ENCODE measurements at places on chromosomes 2 and 18.

DNA sequence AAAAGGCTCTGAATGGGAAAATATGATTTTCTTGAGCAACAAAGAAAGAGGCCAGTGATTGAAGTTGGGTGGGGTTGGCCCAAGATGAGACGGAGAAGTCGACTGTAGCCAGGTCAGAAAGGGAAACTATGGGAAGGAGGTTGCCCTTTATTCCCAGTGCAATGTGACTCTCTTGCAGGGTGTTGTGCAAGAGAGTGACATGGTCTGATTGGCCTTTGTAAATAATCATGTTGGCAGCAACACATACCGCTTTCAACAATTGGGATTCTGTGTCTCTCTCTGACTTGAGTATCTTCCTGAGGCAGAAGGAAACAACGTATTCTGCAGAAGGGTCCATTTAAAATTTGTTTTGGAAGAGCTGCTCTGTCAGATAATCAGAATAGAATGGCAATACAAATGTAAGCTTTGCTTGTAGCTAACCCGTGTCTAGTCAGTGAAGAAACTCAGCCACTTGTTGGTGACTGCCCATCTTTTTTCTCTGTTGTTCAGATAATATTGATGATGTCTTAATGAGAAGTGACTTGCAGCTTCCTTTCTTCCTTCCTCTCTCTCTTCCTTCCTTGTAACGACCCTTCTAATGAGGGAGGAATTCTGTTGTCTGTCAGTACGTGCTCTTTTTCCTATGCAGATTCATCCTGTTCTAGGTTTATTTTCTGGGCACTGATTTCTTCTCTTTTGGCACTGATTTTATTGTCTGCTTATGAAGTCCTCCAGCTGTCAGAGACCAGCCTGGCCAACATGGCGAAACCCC is 311.0 kb upstream of the FAM98A start:
- DNase-seq = no peak

DNA sequence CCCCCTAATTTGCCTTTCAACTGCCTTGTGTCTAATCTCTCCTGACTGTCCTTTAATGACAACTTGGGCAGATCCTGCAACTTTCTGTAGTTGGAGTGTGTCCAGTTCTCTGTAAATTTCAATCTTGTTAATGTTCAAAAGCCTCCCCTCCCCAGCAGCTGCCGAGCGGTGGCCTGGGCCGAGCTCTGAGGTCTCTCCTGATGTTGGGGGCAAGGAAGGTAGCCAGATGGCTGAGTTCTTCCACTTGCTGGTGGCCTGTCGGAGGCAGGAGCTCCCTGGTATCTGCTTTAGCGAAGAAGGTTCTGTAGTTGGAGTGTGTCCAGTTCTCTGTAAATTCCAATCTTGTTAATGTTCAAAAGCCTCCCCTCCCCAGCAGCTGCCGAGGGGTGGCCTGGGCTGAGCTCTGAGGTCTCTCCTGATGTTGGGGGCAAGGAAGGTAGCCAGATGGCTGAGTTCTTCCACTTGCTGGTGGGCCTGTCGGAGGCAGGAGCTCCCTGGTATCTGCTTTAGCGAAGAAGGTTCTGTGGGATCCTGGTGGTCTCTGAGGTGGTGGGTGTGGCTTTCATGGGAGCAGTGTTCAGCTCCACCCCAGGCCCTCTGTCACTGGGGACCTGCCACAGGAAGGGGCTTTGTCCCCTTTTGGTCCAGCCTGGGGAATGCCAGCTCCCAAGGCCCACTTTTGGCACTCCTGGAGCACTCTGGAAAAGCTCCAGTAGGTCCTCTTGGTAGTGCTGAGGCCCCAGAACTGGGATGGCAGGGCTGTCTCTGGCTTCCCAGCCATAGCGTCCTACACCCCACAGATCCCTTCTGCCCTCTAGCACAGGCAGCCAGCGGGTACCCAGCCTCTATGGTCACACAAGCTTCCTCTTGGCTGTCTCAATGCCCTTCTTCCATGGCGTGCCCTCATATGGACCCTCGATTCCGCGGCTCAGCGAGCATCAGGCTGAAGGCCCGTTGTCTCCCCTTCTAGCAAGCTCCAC is 211.9 kb downstream of the ALPK2 start:
- DNase-seq = no peak

DNA sequence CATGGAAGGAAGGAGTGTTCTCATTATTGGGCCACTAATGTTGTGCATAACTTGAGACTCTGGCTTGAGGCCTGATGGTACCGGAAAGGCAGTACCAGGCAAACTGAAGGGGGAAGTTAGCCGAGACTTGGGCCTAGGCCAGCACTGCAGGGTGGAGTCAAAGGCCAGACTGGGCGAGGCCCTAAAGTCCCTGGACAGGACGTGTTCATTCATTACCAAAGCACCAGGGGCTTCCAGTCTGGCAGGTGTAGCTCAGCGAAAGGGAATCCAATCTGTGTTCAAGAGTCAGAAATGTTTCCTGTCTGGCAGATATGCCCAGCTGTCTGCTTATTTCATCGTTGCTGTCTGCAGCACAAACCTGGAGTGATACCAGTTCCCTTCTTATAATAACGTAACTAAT is 4.7 kb upstream of the ITSN2 start:
- no peak for DNase-seq

GRCh38 chr2:168323529-168324021 is 76.2 kb upstream of the STK39 start:
- no peak for DNase-seq

DNA sequence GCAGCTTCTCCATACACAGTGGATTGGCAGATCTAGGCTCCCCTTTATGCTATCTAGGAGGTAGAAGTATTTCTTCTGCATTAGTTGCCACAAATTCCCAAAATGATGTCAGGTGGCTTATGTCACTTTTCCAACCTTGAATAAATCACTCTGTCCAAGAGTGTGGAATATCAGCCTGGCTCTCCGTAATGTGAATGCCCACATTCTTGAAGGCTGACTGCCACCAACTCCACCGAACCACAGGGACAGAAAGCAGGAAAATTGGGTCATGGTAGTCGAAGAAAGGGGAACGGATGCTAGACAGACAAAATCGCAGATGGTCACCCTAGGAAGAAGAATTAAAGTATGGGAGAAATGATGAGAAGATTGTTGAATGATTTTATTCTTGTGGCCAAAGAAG is 624.9 kb upstream of the CDH2 start:
- no peak for DNase-seq

DNA sequence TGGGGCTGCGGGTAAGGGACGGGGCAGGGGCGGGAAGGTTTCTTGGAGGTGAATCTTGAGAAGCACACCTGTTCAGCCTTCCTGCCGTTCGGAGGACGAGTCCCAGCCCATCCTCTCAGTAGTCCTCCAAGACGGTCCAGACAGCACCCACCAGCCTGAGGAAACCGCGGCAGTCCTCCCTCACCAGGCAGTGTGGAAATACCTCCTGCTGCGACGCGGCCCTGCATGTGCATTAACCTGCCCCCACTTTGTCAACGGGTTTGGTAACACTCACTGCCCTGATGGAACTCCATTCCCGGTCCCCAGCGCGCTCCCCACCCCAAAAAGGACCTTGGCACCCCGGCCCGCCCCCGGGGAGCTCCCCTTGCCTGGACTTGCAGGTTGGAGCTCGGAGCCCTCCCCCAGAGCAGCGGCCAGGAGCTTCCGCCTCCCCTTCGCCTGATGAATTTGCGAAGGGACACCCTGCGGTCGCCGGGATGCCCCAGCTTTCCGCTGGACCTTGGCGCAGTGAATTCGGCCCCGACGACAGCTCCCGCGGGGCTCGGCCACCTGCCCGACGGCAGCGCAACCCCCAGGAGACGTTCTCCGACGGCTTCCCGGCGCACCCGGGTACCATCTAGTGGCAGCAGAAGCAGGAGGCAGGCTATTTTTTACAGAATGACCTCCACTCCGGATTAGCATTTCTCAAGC is 31.5 kb downstream of the ACVR1C start:
- peak; percentile 22 for DNase-seq

GRCh38 chr2:189393440-189394111 is 47.7 kb upstream of the WDR75 start:
- no peak for DNase-seq

DNA sequence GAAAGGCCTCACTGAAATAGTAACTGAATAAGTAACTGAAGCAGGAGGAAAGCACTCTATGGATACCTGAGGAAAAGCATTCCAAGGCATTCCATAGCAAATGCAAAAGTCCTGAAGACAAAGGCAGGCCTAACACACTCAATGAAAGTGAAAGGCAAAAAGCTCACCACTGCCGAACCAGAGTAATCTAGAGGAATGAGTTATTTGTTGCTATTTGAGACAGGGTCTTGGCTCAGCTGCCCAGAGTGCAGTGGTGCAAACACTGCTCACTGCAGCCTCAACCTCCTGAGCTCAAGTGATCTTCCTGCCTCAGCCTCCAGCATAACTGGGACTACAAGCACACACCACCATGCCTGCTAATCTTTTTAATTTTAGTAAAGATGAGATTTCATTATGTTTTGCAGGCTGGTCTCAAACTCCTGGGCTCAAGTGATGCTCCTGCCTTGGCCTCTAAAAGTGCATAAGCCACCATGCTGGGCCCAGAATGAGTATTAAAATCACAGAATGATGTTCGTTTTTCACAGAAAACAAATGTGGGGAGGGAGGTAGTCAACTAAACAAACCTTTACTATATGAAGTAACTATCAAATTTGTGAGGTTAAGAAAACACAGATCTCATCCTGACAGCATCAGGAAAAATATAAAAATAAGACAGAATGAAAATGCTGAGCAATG is 17.9 kb downstream of the PIAS2 start:
- no peak for DNase-seq

GRCh38 chr2:190889175-190889943 is 8.7 kb downstream of the GLS start:
- DNase-seq = no peak

- no peak for DNase-seq
These were observed 309.7 kb downstream of the GULP1 start for GRCh38 chr2:188601391-188601790.

DNA sequence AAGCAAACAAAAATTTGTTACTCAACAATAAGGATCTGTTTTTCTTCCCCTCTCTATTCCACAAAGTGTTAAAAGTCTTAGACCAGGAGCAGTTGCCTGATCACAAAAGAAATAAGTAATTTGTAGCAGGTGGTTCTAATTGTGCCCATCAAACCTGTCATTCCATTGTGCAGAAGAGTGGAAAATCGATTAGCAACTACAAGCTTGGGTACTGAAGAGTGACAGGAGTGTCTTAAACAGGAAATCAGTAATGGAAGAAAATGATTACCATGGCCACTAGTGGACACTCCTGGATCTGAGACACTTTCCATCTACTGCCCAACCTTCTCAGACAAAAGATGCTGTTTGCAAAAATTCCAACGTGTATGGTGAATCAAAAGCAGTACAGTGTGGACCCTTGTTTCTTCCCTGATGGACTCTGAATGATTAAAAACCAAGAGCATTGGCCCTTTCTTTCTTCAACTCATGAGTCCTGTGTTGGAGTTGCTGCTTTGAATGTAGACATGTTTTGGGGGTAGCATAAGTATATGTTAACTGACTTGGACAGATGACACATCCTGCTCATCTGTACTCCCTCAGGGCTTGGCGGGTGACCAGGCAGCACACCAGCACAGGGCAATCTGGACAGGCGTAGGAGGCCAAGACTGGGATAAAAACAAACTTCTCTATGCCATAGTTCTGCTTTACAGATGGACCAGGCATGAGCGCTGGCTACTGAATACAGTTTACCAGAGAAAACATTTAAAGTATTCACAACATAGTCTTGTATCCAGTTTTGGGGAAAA is 51.9 kb downstream of the PLA2R1 start:
- no peak for DNase-seq

DNA sequence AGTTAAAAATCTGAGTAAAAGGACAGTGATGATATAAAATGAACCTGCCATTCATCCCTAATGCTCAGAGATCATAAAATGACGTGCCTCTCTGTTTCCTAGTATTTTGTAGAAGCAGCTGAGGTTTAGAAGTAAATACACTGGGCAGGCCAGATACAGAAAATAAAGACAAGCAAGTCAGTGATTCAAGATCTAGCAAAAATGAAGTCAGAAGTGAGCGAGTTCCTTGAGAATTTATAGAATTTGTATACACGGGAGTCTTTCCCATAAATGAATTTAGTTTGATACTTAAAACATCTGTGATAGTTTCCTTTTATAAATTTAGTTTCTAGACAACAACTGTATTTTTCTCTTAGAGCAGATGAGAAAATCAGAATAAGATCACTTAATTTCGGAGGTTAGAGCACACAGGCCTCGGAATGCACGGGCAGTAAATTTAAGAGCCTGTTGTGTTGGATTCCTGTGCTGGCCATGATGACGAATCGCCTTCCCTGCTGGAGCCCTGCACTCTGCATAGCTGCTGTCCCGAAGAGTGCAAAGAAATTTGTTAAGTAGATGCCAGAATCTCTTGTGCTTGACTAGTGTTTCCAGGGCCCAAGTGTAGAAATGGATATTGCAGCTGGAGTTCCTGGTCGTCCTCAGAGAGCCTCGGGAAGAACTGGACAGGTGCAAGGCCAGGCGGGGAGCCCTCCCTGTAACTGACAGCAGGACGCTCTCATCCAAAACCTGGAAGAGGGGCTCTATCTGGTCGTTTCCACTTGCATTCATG is 83.7 kb upstream of the RBM44 start:
- DNase-seq = no peak

- no peak for DNase-seq
These were observed 178.1 kb downstream of the TWIST2 start for GRCh38 chr2:239025951-239026461.

- no peak for DNase-seq
These were observed 62.9 kb upstream of the TEX51 start for GRCh38 chr2:126835831-126836230.

GRCh38 chr2:31945572-31945935 is 65.3 kb downstream of the MEMO1 start:
- no peak for DNase-seq

DNA sequence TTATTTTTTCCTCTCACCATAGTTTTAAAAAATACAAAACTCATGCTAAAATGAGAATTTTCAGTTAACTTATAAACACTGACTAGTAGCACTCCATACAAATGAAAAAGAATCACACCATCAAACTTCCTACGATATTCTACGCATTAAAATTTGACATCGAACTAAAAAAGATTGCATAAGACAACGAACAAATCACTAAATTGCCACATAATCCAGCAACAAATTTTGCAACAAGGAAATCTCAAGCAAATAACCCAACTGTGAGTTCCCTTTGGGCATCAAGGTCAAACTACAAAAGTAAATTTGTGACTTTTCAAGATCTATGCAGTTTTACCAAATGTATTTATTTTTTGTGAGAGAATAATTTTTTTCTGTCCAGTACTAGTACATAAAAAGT is 1.5 kb downstream of the MAP3K2 start:
- no peak for DNase-seq

Data from activated T-helper 1 cell treated with anti-CD3 and anti-CD28 coated beads, Interleukin-2, amount 50 U/mL, for 16 hours (primary cell).